ENCODE measurements at places on chromosomes 12 and 14.
A peak's percentile ranks its signal among the peaks of the same experiment; 100 is the strongest.

GRCh38 chr12:49762468-49762847 is 21.1 kb downstream of the TMBIM6 start:
- no peak for DNase-seq

DNA sequence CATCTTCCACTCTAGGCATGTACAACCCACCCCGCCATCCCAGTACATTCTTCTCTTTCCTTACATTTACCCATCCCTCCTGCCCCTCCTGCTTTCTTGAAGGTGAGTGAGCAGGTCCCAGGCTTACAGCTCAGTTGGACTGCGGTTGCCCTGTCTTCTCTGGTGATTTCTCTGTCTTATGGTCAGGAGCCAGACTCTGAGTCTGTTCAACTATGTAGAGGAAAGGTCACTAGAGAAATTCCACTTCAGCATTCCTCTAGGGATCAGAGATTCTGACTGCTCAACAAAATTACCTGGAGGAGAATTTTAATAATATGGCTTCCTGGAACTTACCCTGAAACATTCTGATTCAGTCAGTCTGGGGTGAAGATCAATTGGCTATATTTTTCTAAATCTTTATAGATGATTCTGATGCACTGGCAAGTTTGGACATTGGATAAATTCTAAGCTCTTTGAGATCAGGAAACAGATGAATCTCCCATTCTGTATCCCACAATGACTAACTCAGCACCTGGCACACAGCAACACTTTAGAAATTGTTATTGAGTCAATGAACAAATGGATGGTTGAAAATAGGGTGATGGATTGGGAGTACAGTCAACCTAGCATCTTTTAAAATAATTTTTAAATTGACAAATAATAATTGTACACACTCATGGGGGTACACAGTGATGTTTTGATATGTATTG is 128.6 kb upstream of the HIF1A start:
- DNase-seq = no peak

GRCh38 chr12:4278329-4279197 is 5.0 kb downstream of the CCND2 start:
- peak; percentile 36 for DNase-seq

GRCh38 chr14:68284333-68284732 is 464.8 kb downstream of the RAD51B start:
- no peak for DNase-seq

GRCh38 chr12:79156846-79157463 is 292.4 kb downstream of the SYT1 start:
- DNase-seq = no peak

GRCh38 chr12:94207849-94208621 is 59.7 kb downstream of the PLXNC1 start:
- DNase-seq = no peak

DNA sequence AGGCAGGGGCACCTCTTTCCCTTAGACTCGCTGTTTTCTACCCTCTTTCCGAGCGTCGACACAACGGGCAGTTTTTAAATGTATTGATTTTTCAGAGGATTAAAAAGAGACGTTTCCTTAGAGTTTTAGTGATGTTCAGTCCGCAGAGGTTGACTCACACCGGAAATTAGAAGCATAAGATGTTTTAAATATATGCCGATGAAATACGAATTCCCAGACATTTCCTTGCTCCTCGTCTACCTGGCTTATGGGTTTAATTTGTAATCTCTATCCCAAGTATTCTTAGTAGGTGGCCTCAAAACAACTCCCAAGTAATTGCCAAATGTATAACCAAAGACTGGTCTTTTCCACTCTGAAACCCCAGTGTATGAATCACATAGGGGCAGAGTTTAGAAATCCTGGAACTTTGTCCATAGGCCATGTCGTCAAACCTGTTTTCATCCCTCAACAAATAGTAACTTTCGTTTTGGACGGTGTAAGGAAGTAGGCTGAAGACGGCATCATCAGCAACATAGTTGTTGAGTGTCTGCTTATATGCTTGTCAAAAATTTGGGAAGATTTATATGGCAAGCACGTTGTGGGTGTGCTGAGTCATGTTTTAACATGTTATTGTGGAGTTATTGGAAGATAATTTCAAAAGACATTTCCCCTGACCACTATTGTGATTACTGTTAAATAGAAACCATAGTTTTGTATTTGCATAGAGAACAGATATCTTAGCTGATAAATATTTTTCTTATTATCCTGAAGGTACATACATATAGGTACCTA is 824 bp downstream of the TBK1 start:
- no peak for DNase-seq

- no peak for DNase-seq
Measured at GRCh38 chr12:21541773-21542172, 15.7 kb downstream of the SPX start.

DNA sequence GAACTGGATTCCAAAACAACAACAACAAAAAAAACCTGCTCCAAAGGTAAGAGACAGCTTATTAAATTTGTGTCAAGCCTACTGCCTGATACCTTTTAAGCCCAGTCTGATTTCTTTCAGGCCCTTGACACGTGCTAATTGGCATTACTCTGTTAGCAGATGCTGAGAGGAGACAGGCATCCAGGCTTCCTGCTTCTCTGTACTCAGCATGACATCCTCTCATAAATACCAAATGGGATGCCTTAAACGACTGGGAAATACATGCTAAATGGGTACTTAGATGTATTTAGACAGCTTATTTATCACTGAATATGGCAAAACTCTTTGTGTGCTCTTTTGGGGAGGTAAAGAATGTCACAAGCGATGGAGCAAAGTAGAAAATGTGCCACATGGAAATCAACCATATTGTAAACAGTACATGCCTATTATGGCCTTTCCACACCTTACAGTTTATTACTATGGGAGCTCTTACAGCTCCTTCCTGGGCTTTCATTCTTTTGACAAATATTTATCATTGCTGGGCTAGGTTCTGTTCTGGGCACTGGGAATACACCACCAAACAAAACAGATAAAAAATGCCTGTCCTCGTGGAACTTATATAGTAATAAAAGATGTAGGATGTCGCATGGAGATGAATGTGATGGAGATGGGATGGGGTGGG is 11.5 kb upstream of the PCED1B start:
- DNase-seq = no peak

GRCh38 chr14:72736308-72736707 is 157.6 kb downstream of the DPF3 start:
- DNase-seq = no peak

DNA sequence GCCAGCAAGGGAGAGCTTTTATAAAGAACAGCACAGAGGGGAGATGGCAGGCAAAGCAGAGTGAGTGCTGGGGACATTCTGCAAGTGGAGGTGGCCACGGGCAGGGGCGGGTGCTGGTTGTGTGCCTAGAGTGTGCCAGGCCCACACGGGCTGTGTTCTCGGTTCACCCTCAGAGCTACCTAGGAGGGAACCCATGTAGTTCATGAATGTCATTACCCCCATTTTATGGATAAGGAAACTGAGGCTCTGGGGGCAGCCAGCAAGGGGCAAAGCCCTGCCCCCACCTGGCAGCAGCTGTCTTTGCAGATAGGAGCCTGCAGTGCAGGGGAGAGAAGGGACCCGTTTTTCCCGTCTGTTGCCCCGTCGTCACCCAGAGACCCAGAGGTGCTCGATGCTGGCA is 85.2 kb upstream of the NCOR2 start:
- no peak for DNase-seq

DNA sequence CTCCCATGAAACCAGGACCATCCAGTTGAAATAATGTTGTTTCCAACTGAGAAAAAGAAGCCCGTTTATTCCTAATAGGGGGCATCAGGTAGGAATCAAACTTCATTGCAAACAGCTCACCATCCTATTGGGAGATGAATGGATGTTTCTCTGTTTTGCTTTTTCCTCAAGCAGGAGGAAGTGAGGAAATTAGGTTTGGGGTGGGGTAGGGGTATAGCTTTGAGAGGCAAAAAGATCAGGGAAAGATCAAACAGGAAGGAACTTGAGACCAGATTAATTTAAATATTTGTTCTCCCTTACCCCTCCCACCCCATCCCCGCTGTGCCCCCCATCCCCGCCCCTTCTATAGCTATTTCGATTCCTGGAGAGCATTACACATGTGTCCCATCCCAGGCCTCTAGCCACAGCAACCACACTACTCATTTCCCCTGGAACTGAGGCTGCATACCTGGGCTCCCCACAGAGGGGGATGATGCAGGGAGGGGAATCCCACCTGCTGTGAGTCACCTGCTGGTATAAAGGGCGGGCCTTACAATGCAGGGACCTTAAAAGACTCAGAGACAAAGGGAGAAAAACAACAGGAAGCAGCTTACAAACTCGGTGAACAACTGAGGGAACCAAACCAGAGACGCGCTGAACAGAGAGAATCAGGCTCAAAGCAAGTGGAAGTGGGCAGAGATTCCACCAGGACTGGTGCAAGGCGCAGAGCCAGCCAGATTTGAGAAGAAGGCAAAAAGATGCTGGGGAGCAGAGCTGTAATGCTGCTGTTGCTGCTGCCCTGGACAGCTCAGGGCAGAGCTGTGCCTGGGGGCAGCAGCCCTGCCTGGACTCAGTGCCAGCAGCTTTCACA is at the start of gene IL23A:
Gene IL23A (plus strand): TSS at position 577 of the 850 bp plus-strand sequence. CDS start 161 bp downstream, at position 738.
- DNase-seq = no peak

GRCh38 chr14:72714094-72714493 is 179.8 kb downstream of the DPF3 start:
- DNase-seq = no peak

DNA sequence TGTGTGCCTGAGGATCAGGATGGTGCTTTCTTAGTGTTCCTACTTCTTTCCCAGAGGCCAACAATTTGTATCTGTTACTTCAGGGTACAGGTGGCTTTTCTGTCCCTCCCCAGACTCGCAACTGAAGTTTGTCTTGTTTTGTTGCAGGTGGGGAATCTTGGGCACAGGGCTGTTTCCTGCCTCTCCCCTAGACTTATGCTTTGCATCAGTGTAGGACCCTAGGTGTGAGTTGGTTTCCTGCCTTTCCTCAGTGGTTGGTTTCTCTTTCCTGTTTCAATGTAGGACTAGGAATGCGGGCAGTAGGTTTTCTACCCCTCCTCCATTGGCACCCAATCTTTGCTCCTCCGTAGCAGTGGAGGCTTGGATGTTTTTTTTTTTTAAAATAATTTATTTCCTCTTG is 87.0 kb downstream of the TRMT5 start:
- no peak for DNase-seq

DNA sequence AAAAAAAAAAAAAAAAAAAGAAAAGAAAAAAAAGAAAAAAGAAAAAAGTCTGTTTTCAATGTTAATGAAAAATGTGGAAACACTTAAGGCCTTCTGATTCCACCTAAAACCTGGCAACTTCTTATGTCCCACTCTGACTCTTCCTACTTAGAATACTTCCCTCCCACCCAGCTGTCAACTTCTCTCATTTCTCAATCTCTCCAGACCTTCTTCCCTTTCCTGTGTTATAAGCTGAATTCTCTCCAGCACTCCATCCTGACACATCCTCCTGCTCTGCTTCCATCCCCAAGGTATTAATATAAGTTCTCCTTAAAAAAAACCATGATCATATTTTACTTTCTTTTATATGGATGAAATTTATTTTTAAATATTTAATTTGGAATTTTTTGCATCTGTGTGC is 20.3 kb upstream of the TMTC1 start:
- DNase-seq = no peak

DNA sequence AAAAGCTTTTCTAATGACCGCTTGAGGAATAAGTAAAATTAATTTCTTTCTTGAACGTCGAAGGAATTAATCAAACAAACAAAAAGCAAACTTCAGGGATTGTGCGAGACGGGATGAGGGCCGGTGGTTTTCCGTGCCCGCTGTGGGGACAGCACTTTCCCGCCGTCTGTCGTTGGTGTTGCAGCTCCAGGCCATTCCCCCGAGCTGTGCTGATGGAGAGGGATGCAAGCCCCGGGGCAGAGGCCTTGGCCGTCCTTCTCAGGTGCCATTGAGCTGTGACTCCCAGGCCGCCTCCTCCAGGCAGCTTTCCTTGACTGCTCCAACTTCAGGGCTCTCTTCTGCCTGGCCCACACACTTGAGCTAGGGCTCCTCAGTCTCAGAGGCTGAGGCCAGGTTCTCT is 109.0 kb upstream of the C14orf180 start:
- DNase-seq = no peak

DNA sequence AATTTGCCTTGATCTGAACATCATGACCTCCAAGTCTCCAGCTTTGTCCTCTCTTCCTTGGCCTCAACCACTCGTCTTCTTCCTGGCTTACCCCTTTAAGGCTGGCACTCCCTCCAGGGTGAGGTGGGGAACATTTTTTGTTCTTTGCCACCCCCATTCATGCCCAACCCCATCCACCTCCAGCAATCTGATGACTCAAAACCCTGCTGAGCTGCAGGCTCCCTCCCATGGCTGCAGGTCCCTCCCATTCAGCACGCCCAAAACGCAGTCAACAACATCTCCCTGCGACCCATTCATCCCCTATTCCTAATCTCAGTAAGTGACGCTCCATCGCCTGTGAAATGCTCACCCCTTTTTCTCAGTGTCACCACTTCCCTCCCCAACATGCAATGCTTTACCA is 138.8 kb upstream of the PRMT8 start:
- no peak for DNase-seq

DNA sequence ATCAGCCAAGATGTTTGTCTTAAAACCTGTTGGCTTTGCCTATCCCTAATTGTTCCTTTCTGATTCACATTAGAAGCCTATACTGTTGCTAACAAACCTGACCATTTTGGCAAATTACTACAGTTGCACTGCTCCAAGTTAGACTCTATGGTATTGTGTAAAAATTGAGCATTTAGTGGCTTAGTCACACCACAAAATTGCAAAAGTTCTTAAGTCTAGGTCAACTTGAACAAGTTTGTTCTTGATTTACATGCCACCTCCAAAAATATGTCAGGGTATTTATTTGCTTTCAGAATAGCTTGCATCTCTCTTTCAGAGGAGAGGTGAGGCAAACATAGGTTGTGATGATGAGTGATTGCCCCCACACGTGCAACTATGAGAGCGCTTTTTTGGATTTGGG is 27.0 kb upstream of the PTHLH start:
- no peak for DNase-seq

GRCh38 chr14:88804035-88804434 is 11.3 kb upstream of the EML5 start:
- no peak for DNase-seq

GRCh38 chr12:118356809-118357256 is 15.9 kb downstream of the TAOK3 start:
- no peak for DNase-seq
